ENCODE measurements at places on chromosomes 12 and 14. TPM values are rescaled to one million over a fixed set of nuclear protein-coding genes. Genes with fewer than 3 reads are reported as not detected.

The TNS2 gene
- total RNA-seq, result 204 TPM

The TAS2R50 gene
- 4.2 TPM for total RNA-seq

GRCh38 chr12:132392389-132393244, 63.2 kb upstream of the GALNT9 start:
- no peak for DNase-seq

GRCh38 chr12:31507966-31508365, 83.0 kb downstream of the DENND5B start:
- DNase-seq, result no peak

DNA sequence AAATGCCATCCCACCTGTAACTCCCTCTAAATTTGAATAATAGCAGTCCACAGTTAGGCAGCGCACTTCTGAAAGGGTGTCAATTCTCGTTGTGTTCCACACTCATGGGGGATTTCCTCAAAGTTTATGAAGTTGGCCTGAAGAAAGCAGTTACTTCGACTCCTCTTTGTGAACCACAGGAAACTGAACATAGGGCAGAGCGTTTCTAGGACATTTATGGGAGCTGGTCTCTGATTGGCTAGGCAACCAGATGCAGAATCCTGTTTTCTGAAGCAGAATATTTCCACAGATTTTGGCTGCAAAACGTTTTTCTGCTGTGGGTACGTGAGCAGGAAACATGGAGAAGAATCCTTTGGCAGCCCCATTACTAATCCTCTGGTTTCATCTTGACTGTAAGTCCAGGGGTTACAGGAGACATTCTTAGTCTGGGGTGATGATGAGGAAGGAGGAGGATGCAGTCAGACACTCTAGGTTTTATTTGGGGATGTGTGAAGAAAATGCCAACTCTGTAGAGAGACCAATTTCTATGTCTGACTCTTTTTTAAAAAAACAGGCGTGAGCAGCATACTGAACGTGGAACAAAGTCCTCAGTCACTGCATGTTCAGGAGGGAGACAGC, 431.5 kb upstream of the OR4E1 start:
- no peak for DNase-seq

DNA sequence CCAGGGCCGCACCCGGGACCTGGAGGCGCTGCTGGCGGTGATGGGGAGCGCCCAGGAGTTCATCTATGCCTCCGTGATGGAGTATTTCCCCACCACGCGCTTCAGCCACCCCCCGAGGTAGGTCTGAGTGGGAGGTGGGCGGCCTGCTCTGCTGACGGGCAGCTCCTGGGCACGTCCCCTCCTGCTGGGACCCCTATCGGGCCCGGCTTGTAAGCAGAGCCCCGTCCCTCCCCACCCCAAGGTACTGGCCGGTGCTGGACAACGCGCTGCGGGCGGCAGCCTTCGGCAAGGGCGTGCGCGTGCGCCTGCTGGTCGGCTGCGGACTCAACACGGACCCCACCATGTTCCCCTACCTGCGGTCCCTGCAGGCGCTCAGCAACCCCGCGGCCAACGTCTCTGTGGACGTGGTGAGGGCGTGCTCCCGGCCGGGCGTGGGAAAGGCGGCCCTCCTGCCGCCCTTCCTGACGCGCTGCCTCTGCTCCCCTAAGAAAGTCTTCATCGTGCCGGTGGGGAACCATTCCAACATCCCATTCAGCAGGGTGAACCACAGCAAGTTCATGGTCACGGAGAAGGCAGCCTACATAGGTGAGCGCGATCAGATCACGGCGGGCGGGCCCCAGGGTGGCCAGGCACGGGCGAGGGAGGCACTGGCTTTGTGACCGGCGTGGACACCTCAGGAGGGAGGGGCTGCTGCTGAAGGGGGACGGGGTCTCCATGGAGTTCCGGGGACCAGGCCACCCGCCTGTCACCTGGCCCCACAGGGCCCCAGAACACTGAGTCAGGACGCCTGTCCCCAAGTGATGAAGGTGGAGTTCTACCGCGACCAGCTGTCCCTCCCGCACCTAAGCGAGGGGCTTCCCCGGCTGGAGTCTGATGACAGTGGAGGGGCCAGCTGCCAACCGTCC, 7.3 kb downstream of the PLD4 start:
- DNase-seq, result no peak

DNA sequence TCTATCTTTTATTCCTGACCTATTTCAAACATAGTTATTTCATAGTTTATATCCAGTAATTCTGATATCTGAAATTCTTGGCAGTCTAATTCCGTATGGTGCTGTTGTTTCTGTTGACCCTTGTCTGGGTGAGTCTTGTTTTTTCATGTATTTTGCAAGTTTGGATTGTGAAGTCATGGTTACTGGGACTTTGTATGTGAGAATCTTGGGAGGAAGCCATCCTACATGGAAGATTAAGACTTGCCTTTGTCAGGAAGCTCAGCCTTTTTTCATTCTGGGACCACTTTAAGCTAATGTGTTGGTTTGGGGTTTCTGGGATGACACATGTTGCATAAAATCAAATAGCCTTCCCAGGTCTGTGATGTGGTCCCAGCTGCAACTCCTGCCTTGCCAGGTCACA, 191.6 kb upstream of the E2F7 start:
- DNase-seq, result no peak

GRCh38 chr12:124332058-124332672, 37.3 kb downstream of the RFLNA start:
- DNase-seq, result no peak

DNA sequence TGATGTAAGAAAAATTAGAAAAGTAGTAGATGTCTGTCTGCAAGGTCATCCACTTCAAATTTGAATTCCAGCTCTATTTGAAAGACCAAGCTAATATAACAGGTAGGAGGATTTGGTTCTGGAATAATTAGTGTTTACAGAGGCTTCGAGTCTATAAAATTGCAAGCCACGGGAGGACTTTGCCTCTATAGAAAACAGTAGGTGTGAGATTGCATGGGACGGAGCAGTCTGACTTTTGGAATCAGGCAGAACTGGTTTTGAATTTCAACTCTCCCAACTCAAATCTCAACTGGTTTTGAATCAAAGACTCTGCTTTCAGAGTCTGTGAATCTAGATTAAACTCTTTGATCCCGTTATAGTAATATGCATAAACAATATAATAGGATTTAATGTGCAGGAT, 82.4 kb downstream of the PIK3C2G start:
- no peak for DNase-seq

The SIX6 gene
- not detected for total RNA-seq

GRCh38 chr14:37721976-37722659, 126.7 kb downstream of the TTC6 start:
- no peak for DNase-seq

- DNase-seq, result no peak
These were observed 69.1 kb upstream of the DNM1L start for GRCh38 chr12:32609966-32610365.

The KLRC1 gene
- not detected for total RNA-seq

DNA sequence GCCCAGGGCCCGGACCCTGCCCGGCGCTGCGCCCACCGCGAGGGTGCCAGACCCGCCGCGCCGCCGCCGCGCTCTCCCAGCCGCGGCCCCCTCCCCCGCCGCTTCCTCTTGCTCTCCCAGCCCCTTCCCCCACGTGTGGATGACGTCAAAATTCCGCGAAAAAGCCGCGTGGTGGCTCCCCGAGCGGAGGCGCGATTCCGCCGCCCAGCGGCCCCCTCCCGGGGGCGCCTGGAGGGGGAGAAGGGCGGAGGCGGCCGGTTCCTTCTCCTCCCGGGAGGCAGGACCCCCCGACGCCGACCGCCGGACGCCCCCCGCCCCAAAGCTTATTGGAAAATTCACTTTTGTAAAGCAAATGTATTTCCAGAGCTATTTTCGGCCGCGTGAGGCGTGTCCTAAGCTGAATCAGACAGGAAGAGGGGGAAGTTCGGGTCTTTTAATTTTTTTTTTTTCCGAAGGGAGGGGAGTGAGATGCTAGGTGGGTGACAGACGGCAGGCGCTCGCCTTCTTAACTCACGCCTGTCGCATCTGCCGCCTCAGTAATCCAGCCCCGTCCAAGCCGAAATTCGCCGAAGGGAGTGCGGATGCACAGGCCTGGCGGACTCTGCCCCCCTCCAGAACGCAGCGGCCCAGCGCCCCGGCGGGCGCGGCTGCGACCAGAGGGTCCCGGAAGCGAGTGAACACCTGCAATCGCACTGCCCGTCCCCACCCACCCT, 4.1 kb upstream of the CCND2 start:
- DNase-seq, result no peak

- no peak for DNase-seq
These were observed 42.1 kb downstream of the TSPAN9 start for GRCh38 chr12:3119192-3119755.

DNA sequence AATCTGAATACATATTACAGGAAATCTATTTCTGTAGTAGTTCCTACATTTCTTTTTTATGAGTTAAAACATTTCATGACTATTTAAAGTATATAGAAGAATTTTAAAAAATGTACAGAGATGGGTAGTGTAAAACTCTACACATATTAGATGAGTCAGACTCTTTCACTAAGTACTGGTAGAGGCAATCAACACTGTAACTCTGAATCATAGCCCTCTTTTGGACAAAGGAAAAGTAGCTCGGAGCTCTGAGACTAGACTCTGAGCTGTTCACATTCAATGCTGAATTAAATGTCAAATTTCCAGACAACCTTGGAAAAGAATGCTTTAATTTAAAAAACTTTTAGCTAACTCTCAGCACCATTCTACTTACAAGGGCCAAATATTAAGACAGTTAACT, 3.4 kb downstream of the PTCSC3 start:
- no peak for DNase-seq

DNA sequence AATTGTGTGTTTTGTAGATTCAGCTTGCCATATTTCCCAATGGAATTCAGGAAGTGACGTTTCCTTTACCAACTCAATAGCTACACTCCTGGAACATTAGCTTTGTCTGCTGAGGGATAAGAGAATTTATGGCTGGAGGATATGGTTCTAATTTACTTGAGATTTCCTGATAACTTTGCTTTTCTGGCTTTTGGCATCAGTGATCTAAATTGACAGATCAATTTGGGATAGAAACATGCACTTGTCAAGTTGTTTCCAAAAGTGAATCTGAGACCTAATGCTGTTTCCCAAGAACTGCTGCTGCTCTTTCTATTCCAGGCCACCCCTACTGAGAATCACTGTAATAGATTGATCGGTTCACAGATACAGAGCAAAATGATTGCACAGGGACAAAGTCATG, 43.2 kb downstream of the MGAT4C start:
- DNase-seq, result no peak

The FAIM2 gene
- total RNA-seq, result 4.1 TPM

DNA sequence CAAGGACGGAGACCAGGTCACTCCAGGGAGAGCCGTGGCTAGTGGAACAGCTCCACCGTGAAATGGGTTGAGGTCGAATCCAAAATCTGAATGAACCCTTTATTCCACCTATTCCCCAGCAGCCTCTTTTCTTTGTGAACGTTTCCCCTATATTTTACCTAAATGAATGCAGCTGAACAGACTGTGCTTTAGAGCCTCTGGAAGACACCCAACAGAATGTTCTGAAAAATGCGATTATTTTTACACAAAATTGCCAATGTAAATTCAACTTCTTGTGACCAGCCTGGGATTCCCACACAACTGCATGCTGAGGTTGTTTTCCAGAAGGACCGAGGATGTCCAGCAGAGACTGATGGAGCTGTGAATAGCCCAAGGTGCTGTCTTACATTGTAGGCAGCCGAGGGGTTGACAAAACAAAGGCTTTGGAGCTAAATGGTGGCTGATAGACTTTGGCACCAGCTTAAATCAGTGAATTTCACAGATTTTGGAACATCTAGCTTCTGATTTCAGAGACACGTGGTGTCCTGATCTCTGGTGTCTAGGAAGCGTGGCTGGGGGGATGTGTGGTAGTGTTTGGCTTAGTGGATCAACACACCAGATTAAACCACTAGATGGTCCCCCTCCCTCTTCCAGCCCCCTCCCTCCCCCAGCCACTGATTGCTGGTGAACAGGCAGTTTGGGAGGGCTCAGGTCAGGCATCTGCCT, 150.4 kb downstream of the ZNF664 start:
- DNase-seq, result no peak

DNA sequence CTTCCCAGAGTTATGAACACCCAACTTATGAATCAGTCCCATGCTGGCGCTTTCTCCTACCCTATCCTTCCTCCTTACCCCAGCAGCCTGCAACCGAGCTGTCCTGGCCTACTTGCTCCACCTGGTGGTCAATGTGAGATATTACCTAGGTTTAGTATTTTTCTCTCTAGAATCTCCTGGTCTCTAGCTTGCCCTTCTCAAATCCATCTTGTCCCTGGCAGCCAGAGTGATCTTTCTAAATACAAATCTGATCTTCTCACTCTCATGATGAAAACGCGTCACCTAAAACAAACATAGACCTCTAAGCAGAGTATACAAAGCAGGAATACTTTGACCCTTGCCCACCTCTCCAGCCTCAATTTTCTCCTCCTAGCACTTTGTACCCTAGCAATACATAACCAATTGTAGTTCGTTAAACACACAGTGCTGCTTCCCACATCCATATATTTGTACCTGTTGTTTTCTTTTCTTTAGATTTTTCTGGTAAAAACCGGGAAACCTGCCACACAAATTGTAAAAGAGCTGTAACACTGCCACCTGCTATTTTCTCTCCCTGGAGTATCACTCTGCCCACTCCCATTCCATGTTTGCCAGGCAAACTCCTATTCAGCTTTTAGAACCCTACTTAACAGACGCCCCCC, 20.0 kb upstream of the TCP11L2 start:
- peak; percentile 4 for DNase-seq

- no peak for DNase-seq
These were observed 512 bp downstream of the PDE1B start for GRCh38 chr12:54549774-54550451.

DNA sequence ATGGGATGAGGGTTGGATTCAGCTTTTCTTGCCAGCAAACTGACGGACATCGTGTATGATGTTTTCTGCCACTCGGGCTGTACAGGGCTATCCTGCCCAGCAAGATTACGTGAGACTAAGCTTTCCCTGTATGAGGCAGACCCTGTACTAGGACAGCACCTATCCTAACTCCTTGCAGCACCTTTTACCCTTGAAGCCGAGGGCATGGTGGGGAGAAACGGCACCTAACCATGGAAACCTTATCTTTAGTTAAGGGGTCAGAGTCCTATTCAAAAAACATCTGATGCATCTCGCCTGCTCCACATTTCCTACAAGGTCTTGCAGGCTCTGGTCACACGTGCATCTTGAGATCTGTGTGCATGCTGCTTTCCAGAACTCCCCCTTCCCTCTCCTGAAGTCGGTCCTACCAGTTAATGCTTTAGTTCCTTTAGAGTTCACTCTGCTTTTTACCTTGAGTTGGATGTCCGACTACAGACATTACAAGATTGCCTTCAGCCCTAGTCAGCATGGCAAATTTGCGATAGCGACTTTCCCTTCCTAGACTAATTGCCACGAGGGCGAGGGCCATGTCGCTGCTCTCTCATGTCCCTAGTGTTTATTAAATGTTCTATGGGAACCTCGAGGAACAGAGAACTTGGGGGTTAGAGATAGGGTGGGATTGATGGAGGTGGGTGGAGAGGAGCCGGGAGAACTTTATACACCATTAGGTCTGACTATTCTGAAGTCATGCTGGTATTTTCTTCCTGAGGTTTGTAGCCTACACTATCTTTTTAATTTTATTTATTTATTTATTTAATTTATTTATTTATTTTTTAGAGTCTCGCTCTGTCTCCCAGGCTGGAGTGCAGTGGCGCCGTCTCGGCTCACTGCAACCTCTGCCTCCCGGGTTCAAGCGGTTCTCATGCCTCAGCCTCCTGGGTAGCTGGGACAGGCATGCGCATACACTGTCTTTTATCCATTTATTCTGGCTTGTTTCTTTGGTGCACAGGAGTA, 6.6 kb downstream of the RAN start:
- no peak for DNase-seq
